ENCODE measurements at places on chromosomes 12 and 14. TPM values are rescaled to one million over a fixed set of nuclear protein-coding genes. Genes with fewer than 3 reads are reported as not detected.

HELB gene
- total RNA-seq: 0.79 TPM

CCDC177 gene
- not detected for total RNA-seq

CD4 gene
- 0.07 TPM for total RNA-seq

RPGRIP1 gene
- total RNA-seq: not detected

ASPG gene
- total RNA-seq: not detected

ELK3 gene
- total RNA-seq: 31.9 TPM

SPTB gene
- under 0.01 TPM for total RNA-seq

DDX54 gene
- total RNA-seq: 47.5 TPM

RPL10L gene
- not detected for total RNA-seq

SMCO3 gene
- total RNA-seq: 0.46 TPM

PIP4P1 gene
- total RNA-seq: 22.0 TPM

CPNE6 gene
- not detected for total RNA-seq

OTX2 gene
- total RNA-seq: not detected

KRT83 gene
- not detected for total RNA-seq

PDE3A gene
- total RNA-seq: 48.4 TPM

DBX2 gene
- not detected for total RNA-seq

RFLNA gene
- 70.8 TPM for total RNA-seq

RNF212B gene
- total RNA-seq: not detected

TSPAN19 gene
- total RNA-seq: 0.07 TPM

PZP gene
- 0.40 TPM for total RNA-seq

All from pulmonary artery endothelial cell (primary cell).